DMS79 (cell line): ENCODE measurements at places on chromosomes 11 and 22.
A peak's percentile ranks its signal among the peaks of the same experiment; 100 is the strongest.

- no peak for DNase-seq
Measured at GRCh38 chr11:115201111-115201792, 303.0 kb downstream of the CADM1 start.

DNA sequence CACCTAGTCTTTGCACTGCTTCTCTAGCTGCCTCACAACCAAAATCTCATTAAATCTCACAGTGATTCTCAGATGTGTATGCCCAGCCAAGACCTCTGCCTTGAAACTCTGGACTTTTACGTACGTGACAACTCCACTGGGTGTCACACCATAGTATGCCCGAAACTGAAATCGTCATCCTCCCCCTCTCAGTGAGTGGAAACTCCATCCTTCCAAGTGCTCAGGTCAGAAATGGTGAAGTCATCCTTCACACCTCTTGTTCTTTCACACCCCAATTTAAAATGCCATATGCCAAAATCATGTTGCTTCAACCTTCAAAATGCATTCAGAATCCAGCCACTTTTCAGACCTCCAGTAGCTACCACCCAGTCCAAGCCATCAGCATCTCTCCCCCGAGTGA lies 42.5 kb downstream of the SFI1 start:
- DNase-seq, result no peak

DNA sequence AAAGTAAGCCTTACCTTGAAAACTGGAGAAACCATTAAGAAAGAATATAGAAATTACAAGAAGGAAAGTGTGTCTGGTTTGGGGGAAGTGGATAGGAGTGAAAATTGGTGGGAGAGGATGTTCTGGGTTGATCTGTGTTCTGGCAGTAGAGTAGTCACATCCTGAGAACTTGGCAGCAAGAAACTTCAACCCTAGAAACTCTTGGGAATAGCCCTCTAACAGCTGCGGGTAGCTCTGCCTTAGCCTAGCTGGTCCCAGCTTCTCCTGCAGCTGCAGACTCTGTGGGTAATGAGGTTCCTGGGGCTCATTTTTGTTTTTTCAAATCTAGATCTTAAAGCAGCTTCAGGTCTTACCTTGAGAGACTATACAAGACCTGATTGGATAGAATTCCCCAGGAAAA lies 24.2 kb upstream of the OR6X1 start:
- DNase-seq, result no peak

GRCh38 chr11:96366024-96366423 lies 23.0 kb upstream of the MAML2 start:
- no peak for DNase-seq

DNA sequence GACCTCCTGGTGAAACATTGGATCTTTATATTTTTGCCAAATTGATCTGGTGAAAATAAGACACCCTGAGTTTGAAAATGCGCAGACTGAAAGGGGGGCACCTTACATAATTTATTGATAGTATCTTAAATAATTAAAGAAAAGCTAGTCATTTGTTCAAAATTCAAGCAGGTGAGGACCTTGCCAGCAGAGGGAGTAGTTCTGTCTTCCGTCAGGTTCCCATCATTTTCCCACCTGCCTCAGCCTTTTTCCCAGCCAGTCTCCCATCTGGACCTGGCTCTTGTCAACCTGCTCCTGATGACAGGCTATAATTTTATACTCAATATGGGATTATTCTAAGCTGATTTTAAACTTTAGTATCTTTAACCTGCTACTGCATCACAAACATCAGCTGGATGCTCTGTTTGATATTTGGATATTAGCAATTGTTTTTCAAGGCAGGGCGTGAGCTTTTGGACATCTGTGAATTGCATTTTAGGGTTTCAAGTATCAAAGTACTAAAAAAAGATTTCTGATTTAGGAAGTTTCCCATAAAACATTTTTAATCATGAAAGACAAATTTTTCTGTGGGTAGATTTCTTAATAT lies 132.0 kb downstream of the ELP4 start:
- DNase-seq, result no peak

DNA sequence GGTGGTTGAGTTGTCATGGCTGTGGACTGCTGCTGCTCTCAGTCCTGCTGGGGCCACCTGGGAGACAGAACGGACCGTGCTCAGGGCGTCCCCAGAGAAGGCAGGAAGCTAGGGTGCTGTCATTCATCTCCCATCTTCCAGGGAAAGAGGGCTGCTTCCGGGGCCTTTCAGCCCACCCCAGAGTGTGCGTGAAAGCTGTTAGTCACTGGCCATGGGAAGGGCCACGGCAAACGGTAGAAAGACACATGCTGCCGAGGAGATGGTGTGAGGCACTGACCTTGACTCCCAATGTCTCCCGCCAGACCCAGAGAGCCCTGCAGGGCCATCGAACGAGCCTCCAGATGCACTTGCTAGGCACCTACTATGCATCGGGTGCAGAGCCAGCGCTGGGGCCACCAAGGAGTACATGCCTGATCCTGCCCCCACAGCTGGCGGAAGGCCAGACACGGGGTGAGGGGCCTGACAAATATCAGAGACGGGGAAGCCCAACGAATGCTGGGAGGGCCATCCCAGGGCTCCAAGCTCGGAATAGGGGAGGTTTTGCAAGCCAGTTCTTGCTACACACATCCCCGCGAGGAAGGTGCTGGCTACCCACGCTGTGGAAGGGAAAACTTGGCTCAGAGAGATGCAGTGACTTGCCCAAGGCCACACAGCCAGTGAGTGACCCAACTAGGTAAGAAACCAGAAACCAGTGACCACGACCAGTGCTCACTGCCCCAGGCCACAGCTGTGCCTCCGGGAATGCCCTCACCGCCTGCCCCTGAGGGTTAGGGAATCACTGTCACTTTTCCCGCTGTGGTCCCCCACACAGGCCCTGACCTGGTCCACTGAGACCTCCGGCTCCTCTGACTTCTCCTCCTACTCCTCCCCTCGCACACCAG lies 10.1 kb downstream of the RAC2 start:
- no peak for DNase-seq

DNA sequence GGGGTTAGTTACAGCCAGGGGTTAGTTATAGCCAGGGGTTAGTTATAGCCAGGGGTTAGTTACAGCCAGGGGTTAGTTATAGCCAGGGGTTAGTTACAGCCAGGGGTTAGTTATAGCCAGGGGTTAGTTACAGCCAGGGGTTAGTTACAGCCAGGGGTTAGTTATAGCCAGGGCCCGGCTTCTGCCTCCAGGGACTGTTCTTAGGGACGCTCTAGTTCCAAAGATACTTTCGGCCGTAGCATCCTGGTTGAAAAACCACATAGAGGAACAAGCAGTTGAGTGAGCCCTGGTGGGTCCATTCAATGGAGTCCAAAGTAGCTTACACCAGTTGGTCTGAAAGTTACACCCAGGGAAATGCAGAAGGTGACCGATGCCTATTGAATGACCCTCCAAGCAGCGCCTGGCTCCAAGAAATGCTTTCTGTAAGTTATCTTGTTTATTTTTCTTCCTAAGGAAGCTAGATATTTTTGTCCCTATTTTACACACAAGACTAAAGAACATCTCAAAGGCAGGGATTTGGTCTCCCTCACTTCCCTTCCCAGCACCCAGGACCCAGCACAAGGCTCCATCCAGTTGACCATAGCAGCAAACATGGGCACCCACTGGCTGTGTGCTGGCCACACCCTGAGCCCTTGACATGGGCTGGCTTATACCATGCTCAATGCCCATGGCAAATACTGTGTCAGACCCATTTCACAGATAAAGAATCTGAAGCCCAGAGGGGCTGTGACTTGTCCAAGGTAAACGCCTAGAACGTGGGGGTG lies 49.7 kb upstream of the SHISAL1 start:
- DNase-seq, result no peak

DNA sequence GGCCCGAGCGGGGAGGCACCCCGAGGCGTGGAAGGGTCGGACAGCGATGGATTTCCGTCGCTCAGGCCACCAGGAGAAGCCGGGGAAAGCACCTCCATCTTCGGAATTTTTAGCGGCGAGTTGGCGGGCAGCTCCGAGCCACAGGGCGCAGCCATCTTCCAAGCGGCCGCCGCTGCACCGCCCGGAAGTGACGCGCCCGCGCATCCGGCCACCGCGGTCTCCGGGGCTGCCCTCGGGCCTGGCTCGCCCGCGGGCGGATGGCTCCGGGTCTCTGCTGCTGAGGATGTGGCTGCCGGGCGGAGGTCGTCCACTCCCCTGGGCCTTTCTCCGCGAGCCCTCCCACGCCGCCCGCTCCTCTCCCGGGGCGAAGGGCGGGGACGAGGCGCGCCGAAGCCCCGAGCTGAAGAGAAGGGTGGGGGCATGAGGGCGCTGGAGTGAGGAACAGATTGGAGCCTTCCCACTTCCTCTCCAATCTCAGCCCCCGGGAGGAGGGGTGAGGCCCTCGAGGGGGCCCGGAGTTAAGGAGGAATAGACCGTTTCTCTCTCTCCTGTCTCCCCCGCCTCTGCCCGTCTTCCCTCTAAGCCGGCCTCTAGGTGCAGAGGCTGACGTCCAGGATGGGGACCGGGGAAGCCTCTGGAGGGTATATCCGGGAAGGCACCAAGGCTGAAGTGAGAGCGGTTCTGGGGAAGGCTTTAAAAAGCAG lies at the start of gene MSANTD2:
MSANTD2 (minus strand) TSS at position 181 of the 704 bp plus-strand sequence; CDS start at position 155, 26 bp downstream.
- peak; percentile 64 for DNase-seq

DNA sequence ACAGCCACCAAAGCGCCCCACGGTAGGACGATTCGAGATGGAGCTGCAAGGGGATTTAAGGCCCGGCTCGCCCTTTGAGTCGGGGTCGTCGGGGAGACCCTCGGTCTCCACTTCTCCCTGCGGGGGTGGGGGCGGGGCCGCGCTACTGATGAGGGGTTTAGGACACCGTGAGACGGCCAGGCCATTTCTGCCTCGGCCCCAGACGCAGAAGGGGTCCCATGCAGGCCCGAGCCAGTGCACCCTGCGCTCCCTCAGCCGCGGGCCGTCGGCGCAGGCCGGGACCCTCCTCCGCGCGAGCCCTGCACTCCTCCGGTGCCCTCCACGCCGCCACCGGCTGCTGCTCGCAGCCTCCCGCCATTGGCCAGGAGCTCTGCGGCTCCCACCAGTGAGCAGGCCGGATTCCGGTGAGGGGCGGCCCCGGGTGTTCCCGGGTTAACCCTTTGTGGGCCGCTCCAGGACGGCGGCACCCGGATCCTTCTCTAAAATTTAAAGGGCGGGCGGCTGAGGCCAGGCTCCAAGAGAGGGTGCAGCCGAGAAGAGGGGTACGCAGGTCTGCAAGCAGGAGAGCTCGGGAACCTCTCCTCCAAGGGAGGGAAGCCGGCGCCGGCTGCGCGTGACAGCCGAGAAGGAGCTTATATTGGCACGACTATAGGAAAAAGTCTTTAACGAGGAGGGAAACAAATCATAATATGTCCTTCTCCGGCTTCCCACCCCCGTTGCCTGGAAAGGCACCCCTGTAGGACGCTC lies 18.0 kb downstream of the CREB3L1 start:
- peak; percentile 39 for DNase-seq

DNA sequence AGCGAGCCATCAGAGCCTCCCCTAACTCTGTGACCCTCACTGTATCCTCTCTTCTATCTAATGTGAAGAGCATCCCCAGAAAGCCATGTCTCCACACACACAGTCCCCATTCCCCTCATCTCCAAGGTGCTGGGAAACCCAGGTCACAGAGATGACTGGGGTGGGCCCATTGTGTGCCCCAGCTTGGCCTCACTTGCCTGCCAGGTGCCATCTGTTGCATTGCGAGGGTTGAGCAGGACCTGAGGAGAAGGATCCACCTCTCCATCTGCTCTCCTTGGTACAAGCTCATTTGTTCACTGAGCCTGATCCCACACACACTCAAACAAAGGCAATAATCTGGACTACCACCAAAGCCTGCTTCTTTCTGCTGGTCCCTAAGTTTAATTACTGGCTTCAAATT lies 118.8 kb downstream of the SPATA19 start:
- DNase-seq, result no peak

DNA sequence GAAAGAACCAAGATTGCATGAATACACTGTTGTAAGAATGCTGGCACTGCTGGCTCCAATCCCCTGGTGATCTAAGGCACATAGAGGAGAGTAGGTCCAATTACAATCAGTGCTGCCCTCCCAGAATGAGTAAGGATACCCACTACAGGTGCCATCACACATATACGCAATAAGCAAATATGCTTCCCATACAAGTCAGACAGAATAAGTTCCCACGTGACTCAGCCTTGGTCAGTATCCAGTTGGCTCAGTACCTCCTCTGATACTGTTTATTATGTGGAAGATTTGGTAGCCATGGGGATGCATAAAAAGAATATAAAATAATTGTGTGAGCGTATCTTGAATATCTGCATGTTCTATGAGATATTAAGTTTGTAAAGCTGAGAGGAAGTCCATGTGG lies 8.9 kb upstream of the OR2D3 start:
- DNase-seq, result no peak

DNA sequence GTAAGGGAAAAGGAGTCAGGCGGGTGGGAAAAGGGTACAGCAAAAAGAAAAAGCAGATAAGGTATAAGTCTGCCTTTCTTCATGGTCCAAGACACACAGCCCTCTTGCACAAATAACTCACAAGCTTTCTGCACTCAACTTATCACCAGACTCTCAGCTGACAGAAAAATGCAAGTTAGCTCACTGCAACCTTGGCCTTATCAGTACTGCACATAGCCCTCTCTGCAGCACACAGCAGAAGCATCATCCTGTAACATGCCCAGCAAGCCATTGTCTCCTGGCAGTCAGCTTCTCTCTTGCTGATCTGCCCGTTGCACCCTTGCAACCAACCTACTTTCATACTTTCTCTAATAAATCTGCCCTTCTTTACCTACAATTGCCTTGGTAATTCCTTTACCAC lies 5.8 kb downstream of the ZBTB44 start:
- no peak for DNase-seq

- no peak for DNase-seq
Measured at GRCh38 chr11:83116015-83116641, 40.8 kb upstream of the PCF11 start.

- DNase-seq, result no peak
Measured at GRCh38 chr11:79441461-79441875, 638 bp upstream of the TENM4 start.

DNA sequence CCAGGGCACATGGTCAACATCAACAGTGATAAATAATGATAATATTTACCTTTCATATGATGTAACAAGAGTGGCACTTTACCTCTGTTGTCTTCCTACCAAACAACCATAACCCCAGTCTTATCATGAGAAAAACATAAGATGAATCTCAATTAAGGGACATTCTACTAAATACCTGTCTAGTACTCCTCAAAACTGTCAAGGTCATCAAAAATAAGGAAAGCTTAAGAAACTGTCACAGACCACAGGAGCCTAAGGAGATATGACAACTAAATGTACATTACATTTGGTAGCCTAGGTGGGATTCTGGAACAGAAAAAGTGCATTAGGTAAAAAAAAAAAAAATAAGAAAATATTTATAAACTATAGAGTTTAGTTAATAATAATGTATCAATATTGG lies 118.1 kb downstream of the CCDC34 start:
- DNase-seq, result no peak

DNA sequence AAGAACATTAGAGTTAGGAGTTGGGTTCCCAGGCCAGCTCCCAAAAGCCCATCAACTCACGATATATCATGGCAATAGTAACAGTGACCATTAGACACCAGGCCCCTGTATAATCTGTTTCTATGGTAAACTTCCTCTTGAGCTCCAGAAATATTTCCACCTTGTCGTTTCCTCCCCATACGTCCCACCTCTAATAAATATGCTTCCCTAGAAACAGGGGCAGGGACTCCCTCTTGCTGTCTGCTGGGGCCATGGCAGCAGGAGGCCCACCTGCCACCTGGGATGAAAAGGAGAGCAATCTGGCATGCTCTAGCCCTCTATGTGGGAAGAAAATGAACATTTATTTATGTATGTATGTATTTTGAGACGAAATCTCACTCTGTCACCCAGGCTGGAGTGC lies 32.2 kb upstream of the AMOTL1 start:
- DNase-seq, result no peak

GRCh38 chr22:16935209-16935608 lies 72.8 kb downstream of the GAB4 start:
- no peak for DNase-seq

GRCh38 chr11:1728931-1729691 lies 21.3 kb downstream of the IFITM10 start:
- no peak for DNase-seq
